Left cardiac atrium (tissue), 4 donors: ENCODE measurements at places on chromosomes 4 and X. TPM values are rescaled to one million over a fixed set of nuclear protein-coding genes. Genes with fewer than 3 reads are reported as not detected.
A peak's percentile ranks its signal among the peaks of the same experiment; 100 is the strongest.

ZNF141 gene
- total RNA-seq: 9.0 TPM

PASD1 gene
- total RNA-seq: not detected

RAB39B gene
- 0.24 TPM for total RNA-seq

TSPYL2 gene
- total RNA-seq: 33.5 TPM

AFF2 gene
- 0.81 TPM for total RNA-seq

L1CAM gene
- 9.2 TPM for total RNA-seq

GRCh38 chrX:120136840-120137239 lies 21.1 kb upstream of the RHOXF1 start:
- no peak for DNase-seq

DNA sequence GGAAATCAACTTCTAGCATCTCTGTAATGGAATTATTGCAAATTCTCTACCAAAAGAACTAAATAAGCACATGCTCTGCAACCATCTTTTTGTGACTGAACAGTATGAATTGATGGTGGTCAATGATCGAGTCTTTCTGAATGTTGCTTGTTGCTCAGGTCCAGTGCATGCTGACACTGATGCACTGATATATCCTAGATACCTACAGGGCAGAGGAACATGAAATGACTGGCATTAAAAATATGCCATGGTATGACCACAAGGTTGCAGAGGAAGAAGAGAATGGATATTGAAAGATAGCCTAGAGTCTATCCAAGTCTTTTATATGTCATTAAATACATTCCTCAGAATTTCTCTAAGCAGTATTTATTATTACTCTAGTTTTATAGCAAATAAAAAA lies 692.8 kb upstream of the TENM3 start:
- no peak for DNase-seq

GRCh38 chrX:10172877-10173276 lies 16.1 kb downstream of the CLCN4 start:
- no peak for DNase-seq

DNA sequence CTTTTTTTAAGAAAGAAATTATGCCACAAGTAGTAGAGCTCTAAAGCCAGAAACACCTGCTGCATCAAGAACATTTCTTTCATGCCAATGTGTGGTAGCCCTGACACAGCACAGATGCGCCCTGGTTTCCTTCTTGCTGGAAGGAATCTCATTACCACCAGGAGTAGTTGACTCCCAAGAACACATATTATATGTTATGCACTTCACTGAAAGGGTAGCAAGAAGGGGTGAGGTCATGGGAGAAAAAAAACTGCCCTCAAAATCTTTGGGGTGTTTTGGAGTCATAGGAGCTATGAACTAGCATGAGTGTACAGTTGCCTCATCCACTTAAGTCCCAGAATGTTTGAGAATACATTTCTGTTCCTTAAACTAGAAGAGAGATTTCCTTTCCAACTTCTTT lies 185.8 kb upstream of the C1QTNF7 start:
- no peak for DNase-seq

DNA sequence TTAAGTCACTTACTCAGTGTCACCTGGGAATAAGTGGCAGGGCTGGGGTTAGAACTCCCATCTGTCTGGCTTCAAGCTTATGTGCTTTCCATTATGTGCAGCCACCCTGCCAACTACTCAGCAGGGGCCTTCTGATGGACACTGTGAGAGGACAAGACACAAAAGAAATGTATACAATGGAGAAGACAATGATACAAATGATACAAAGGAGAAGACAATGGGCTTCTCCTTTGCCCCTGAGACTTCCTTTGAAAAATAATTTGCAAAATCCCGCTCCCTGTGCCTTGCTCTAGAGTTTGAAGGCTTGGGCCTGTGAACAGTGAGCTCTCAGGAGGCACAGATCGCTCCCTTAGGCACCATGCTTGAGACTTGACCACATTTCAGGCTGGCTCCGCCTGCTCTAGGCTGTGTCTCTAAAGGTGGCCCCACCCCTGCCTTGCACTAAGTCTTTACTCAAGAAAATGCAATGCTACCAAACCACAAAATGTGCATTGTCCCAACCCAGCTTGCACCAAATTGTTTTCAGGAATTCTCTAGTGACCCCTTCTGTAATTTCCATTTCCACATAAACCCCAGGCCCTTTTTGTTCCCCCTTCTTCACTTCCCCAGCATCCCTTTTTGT lies 27.1 kb upstream of the STX18 start:
- no peak for DNase-seq

- no peak for DNase-seq
Observed at GRCh38 chrX:152177052-152177451, 38.7 kb upstream of the MAGEA10 start.

- DNase-seq: peak; percentile 49
Observed at GRCh38 chrX:135931644-135932487, 38.4 kb downstream of the SAGE1 start.

DNA sequence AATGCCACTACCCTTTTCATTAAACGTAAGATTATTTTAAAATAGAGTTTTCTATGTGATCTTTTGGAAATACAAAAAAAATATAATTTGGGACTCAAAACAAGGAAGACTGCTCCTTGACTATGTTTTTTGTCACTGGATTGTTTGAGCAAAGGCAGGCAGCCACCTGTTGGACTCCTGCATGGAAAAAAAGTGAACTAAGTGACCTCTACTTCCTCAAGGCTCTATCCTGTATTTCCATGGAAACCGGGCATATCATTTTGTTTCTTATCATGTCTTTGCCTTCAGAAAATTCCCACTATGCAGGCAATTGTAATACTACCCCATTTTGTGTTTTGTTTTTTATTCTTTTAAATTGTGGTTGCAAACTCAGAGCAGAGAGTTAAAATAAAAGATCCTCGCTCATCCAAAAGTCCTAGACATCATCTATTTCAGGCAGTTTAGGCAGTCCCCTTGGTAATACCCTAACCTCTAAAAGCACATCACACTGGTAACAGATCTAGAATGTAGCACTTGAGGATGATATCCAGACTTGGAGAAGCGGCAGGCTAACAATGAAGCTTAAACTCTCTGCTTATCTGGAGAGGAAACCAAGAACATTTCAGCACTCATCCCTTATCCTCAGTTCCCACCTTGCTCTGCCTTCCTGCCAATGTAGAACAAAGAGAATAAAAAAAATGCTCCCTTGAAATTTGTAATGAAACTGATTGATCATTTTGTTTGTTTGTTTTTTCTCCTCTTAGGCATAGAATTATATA lies 165.7 kb downstream of the BANK1 start:
- DNase-seq: no peak

DNA sequence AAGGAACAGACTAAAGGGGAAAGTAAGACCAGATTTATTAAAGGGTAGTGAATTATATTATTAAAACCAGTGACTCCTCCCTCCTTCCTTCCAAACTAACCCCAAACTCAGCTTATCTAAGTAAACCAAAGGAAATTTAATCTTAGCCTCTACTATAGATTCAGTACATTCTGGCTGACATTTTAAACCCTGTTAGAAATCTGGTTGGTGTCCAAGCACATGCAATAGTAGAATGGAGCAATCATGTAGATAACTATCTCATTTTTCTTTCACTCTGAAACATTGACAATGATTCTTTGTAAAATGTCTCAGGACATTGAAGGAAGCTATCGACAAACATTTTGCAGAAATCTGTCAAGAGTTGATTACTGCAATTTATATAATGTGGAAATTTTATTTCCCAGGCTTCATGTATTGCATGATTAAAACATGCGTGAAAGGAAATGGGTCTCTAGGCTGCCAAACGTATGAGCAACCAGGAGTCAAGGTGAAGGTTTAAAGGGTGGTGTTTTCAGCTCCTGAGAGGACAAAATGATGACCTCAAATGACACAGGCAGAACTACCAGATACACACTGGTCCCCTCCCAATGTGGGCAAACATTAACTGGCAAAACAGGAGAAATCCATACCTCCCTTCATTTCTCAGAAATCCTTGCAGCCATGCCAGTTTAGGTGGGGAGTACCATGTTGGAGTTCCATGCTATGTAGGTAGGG lies 58.2 kb upstream of the RBM47 start:
- no peak for DNase-seq

GRCh38 chrX:106932960-106933537 lies 12.8 kb downstream of the CLDN2 start:
- no peak for DNase-seq

DNA sequence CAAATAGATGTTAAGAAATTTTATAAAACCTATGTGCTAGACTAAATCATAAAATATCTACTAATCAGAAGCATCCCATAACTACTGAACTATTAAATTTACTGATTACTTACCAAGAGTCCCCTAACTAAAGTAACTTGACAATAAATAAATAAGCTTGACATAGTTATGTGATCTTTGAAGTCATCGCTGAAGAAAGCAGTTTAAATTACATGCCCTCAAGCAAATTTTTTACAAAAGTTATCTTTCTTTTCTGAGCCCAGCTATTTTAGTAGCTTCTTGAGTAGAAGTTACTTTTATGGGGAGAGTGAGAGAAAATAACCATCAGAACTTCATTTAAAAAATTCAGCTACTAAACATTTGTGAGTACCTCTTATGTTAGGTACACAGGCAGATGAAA lies 150.9 kb upstream of the FAM241A start:
- no peak for DNase-seq

DNA sequence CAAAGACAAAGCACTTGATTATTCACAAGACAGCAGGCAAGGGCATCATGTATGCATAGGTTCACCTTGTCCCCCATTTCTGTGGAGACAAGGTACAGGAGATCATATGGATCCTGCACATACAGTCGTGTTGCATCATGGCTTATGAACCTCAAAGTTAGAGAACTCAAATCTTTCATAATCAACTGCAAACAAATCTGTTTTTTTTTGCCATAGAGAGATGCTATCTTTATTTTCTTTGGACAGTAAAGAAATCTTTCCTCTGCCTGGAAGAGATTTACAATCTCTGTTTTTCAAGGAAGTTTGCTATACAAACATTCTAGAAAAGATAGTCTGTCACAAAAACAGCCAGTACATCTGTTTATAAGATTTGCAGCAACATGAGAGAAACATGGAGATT lies 578.8 kb downstream of the ANKRD50 start:
- DNase-seq: no peak

DNA sequence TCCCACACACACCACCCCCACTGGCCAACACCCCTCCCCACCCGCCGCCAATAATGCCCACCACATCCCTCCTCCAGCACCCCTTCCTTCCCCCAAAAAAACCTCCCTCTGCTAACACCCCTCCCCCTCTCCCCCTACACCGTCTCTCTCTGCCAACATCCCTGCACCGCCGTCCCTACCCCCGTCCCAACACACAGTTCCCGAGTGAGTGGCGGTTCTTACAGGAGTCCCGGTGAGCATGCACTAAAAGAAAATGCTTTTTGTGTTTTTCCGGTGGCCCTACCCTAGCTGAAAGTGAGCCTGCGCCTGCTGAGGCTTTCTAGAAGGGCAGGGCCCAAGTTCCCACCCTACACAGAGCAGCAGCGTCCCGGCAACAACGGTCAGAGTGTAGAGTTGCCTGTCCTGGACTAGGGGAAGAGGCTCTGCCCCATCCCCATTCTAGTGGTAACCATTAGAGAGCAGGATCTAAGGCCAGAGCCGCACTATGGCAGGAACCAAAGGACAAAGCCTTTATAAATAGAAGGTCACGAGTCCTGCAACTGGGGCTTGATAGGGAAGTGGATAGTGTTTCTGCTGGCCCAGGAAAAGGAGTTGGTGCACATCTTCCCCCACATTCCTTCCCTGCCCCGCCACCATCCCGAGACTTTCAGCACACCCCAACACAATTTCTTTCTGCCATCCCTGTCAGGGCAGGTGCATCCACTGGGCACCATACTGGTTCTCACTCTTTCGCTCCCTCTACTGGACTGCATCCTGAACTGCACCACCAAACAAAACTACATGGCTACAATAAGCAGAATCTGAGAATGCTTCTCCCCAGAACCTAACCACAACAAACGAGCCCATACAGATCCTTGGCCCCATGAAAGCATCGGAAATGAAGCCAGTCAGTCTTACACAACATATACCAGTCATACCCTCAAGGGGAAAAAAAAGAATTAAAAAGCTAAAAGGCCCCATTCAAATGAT lies 78.1 kb upstream of the PAGE3 start:
- DNase-seq: no peak

GRCh38 chr4:95599777-95600400 lies 51.1 kb upstream of the UNC5C start:
- DNase-seq: no peak

DNA sequence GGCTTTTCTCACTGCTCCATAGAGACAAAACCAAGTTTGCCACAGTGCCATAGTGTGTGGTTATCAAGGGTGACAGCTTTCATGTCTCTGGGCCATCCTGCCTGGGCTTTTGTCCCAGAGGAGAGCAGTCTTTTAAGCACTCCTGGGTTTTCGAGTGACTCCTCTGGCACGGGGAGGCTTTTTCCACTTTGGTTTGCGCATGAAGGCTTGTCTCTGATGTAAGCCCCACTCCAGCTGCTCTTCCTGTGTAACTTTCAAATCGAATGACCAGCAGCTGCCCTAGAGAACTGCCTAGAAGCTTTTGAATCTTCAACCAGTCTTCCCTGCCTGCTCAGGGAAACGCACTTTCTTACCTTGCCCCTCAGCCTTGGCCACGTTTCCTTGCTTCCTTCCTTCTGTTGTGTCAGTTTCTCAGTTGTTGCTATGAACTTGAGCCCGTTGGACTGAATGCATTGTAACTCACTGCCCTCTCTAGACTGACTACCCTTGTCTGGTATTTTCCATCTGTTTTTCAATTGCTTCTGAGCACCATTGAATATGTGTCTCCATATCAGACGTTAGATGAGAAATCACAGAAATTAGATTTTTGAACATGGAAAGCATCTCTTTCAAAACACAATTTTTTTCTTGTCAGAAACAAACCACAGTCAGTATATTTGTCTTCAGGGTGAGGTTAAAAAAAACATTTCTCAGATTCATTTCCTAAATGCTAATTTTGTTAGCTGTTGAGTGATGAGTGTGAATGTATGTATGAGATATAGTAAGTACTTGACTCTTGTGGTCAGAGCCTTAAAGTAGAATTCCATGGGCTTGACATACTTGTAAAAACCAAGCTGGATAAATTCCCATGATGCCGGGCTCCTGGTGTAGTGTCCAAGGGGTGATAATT lies 45.3 kb downstream of the SLC9A6 start:
- peak; percentile 81 for DNase-seq

DNA sequence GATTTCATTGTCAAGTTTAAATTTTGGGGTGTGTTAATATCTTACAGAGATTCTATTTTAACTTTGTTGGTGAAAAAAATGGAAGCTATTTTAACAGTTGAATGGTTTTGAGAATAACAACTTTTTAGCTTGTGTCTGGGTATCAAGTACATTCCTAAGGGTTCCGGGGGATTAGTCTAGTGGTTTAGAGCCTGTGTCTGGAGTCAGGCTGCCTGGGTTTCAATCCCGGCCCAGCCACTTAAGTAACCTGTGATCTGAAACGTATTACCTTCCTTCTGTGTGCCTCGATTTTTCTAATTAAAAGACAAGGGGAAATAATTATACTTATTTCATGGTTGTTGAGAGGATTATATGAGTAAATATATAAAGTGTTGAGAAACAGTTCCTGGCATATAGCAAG lies 288.6 kb upstream of the NR3C2 start:
- DNase-seq: no peak

- DNase-seq: no peak
Observed at GRCh38 chr4:5852523-5853202, 40.2 kb downstream of the CRMP1 start.

DNA sequence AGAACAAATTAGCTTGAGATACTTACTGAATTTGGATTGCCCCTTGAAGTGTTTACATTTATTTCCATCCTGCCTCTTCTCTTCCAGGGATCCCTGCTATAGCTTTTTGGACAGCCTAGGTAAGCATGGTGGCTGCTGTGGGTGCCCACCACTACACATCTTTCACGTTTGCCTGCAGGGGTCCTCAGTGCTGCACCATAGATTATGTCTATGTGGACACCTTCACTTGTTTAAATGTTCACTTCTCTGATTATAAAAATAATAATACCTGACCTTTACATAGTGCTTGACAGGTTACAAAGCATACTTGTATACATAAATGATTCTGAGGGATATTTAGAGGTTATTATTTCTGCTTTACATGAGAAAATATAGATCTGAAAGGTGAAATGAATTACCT lies 67.9 kb upstream of the SLC4A4 start:
- no peak for DNase-seq
